ENCODE measurements at places on chromosomes 1 and 21.

- DNase-seq: peak; percentile 48
These were observed 991 bp downstream of the SELENBP1 start for GRCh38 chr1:151371370-151372057.

GRCh38 chr21:38479641-38480525 is 18.4 kb downstream of the ERG start:
- DNase-seq: no peak

GRCh38 chr1:71738256-71738655 is 544.1 kb downstream of the NEGR1 start:
- no peak for DNase-seq

- DNase-seq: no peak
These were observed 118.9 kb downstream of the GDAP2 start for GRCh38 chr1:117810553-117810952.

DNA sequence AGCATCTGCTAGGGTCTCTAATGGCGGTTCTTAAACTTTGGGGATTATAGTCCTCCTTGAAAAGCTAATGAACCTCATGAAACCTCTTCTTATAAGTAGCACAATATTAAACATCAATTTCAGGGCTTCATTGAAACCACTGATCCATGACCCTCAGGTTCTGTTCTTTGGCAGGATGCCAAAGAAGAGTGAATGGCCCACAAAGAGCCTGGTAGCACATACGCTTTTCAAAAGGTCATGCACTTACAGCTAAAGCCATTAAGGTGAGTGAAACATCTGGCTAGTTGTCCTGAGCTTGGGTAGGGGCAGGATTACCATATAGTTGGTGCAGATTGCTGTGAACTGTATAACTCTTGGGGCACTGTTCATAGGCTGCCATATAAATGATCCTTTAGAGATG is 42.3 kb downstream of the MDM4 start:
- no peak for DNase-seq

DNA sequence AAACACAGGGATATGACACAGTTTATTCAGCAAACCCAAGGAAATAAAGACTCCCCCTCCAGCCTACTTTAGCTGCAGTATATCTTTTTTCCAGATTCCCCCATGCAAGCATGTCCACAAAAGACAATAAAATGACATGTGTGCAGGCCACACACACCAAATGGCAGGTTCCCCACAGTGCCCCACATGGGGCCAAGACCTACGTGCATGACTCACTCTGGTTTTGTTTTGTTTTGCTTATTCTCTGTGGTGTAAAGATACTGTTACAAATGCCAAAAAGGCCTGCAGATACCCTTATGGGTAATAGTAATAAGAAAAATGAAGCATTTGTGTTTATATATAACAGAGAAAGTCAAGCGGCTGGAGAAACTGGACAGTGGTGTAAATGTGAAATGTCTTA is 71.6 kb downstream of the RD3 start:
- DNase-seq: no peak

- no peak for DNase-seq
These were observed 120.9 kb downstream of the GLUL start for GRCh38 chr1:182270731-182271130.

GRCh38 chr1:2985067-2985561 is 36.2 kb upstream of the ACTRT2 start:
- DNase-seq: peak; percentile 63

GRCh38 chr1:28668956-28669723 is 556 bp downstream of the GMEB1 start:
- DNase-seq: peak; percentile 65

- no peak for DNase-seq
These were observed 176.8 kb downstream of the FAF1 start for GRCh38 chr1:50783286-50783685.

DNA sequence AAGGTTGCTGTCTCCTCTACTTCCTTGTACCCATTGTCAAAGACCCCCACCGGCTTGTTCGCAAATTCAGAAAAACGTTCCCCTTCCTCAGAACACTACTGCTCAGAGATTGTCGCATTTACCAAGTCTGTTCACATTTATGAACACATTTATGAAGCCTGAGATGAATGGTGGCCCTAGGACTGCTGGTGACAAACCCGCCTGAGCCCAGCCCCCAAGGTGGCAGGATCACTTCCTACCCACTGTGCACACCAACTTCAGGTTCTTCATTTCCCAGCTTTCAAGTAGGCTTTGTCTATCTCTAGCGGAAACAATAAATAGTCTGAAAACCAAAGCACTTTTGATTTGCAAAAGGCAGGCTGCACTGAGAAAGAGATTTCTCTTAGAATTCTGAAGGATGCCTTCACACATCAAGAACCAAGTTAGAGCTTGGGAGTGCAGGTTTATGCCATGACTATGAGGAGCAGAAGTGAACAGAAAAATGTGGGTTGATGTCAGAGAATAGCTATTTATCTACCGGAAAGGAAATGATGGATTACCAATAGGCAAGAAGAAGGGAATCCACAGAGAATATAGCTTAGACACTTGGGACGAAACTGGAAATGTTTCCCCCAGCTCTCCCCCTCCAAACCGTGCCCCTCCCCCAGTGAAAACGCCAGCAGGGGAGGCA is 200.5 kb downstream of the TOMM20 start:
- no peak for DNase-seq

GRCh38 chr1:186785503-186785902 is 43.2 kb upstream of the PLA2G4A start:
- no peak for DNase-seq

DNA sequence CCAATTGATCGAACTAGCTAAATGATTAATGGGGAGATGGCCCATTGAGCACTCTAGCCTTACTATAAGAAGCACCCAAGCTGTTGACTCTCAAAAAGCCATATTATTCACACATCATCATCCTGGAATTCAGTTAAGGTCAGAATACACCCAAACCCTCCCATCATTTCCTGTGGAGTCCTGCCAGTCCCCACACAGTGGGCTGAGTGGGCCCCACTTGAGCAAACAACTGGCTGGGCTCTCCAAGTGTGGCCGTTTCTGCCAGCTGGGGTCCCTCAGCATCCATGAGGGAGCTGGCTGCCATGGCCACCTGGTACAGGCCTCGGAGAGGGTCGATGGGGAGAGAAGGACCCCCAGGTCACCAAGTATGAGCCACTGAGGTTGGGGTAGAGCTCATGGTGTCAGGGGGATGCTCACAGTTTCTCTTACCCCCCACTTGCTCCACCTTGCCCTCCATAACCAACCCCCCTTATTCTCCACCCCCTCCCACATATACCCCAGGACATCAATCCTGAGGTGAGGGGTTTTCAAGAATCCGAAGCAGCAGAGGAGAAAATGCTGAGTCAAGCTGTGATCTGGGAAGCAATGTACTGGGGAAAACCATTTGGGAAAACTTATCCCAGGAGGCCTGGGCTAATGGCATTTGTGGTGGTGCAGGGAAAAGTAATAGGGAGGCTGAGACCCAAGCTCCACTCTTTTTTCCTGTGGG is 60.3 kb downstream of the UBE2T start:
- no peak for DNase-seq

DNA sequence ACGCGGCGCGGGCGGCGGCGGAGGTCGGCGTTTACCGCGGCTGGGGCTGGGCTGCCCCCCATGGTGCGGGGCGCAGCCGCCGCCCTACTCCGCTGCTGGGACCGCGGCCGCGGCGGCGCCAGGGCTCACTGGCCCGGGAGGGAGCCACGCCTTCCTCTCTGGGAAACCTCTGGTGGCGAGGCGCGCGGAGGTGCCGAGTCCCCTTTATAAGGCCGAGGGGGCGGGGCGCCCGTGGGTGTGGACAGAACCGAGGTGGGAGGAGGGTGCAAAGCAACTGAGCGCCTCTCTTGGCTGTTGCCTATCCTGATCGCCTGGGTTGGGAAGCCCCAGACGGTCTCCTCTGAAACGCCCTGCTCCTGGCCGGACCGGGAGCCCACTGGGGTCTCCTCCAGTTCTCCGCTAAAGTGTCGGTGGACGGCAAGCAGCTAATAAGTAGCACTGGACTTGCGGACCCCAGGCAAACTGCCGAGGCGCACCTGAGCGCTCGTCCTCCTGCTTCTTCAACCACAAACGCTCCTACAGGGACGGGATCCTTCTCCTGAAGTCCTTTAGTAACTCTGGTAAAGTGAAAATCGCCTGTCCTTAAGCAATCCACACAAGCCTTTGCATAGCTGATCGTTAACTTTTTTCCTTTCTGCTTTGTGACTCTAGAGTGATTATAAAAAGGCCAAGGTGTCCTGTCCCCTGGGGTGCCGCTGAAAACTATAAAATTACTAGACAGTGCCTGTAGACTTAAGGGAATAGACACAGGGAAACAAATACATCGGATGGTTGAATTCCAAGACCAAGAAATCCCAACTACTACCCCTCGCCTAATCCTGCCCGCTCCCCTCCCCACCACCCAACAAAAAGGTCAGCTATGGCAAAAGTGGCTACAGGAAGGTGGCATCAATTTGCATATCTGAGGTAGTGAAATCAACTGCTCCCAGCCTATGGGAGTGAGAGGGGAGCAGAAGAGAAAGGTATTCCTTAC is at the start of gene PTGER3:
Gene PTGER3 (minus strand): TSS at position 182 of the 973 bp plus-strand sequence. CDS start 239 bp downstream, outside the sequence.
- no peak for DNase-seq

DNA sequence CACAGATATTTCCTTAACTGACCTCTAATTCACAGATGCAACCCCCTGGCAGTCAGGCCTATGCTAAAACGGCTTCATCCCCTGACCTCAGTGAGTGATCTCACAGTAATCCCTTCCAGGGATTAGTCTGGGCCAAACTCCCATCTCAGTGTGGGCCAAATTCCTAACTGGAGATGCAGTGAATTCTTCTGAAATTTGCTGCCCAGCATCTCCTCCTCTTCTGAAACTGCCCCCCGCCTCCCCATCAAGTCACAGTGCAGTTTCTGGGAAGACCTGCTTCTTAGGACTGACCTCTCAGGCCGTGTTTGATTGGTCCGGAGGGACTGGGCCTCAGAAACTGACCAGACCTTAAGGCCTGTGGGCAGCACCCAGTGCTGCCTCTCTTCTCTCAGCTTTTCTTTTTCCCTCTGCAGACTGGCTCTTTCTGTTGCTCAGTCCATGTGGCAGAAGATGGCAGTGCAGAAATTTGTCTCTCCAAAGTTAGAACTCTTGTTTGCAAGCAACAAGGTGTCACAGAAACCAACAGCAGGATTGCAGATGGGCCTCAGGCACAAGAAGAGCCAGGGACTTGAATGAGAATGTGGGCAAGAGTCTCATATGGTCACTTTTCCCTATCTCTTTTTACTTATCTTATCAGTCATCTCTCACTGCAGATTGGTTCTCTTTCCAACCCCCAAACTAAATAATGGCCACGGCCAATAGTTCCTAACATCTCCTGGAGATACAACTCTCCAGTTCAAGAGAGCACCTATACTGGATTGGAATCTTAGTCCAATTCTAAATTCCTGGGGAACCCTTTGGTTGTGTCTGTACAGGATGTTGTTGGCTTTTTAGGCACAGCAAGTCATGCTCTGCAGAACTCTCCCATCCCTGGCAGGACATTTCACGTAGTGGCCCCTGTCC is 95.5 kb upstream of the RALGPS2 start:
- DNase-seq: peak; percentile 66

DNA sequence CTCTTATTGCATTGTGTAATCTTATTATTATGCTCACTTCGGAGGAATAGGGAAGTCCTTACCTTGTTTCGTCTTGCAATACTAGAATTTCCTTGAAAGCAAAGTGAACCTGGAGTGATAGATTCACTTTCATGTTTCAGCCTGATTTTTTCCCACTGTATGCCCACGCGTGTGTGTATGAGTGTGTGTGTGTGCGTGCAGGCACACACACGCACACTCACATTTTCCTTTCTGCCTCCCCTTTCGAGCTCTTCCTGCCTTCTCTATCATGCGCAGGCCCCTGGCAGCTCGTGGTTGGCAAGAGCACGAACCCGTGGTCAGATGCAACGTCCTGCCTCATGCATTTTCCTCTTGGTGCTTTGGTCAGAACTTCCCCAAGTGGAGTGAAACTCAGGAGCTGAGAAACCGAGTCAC is at the start of gene GCSAML:
Gene GCSAML (plus strand): TSS at position 366 of the 414 bp plus-strand sequence. CDS start 58 bp downstream, outside the sequence.
- DNase-seq: no peak

DNA sequence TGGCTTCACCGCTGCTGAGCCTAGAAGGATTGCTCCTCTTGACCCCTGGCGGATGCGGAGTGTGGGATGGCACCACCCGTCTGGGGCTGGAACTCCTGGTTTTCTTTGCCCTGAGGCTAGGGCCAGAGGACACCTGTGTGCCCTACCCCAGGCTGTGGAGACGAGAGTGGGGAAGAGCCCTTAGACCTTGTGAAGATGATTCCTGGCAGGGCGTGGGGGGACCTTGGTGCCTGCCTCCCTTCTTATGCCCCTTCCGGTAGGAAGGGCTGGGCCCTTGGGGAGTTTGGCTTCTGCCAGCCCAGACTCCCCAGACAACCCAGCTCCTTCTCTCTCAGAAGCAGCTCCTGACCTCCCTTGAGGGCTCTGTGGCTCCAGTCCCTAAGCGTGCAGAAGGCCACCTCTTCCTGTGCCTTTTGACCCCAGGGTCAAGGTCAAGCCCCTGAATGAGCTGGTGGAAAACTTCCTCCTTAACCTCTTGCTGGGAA is 891 bp downstream of the RPS6KA1 start:
- DNase-seq: no peak

DNA sequence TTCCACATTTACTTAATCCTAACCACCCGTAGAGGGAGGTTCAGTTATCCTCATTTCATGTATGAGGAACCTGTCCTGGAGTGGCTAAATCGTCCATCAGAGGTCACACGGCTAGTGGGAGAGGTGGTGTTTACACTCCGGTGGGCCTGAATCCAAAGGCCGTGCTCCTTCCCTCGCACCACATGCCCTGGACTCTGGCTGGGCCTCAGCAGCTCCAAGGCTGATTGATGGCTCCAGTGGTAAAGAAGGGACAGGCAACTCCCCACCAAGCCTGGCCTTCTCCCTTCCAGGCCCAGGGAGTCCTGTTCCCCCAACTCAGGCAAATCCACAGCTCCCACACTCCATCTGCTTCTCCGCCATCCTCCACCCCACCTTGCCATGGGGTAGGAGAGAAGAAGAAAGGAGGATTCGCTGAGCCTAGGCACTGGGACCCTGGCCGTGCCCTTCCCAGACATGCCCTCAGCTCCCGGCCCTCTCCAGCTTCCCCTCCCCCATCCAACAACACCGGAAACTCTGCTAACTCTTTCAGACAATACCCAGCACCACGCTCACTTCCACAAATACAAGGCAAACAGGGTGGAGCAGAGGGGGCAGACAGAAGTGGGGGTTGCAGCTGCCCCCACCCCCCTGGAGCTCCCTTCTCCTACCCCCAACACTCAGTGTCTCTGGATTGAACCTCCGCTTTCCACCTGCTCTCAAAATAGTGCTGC is 10.9 kb downstream of the ARHGEF2 start:
- no peak for DNase-seq

- no peak for DNase-seq
These were observed 230.9 kb downstream of the LTN1 start for GRCh38 chr21:28761674-28762356.

DNA sequence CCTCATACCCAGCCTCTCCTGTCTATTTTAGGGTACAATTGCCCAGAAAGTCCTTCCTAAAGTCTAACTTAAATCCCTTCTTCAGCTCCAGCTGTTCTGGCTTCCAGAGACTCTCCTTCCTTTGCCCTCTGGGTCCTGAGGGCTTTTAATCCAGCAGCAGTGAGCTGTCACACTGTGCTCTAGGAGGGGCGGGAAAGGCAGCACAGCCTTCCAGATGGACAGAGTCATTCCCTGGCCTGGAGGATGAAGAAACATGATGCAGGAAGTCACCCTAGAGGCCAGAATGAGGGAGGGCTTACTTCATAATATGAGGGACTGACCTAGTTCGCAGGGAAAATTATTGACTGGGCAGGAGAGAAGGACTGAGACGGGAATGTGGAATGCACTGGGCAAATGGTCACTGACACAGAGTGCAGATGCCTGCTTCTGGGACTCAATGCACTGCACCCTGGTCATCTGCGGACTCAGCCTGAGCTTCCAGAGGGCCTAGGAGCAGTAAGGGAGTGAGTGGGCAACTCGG is 1.3 kb downstream of the SH2D2A start:
- peak; percentile 85 for DNase-seq

All from muscle of arm (tissue), 14 donors.